Activated CD4-positive, alpha-beta T cell treated with anti-CD3 and anti-CD28 coated beads, Interleukin-2, amount 50 U/mL, for 24 hours (primary cell): ENCODE measurements at places on chromosomes 5 and 9.

DNA sequence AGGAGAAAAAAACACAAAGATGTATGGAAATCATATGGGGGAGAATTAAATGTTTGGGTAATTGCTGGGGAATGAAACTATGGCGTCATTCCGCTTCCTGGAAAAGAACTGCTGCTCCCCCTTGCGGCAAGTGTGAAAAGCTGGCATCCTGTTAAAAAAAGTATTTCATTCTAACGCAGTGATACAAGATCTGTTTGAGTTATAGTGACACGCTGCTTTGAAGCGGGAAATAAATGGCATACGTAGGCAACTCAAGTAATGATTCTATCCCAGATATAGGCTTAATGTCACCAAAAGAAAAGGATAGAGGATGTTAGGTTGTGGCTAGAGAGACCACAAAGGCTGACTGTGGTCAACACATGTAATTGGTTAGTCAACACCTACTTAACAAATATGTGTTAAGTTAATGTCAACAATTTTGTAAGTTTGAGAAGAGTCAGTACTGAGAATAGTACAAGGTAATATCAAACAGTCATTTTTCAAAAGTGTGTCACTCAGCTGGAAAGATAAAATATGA lies 70.2 kb upstream of the ALDH1A1 start:
- DNase-seq = peak; percentile 25

DNA sequence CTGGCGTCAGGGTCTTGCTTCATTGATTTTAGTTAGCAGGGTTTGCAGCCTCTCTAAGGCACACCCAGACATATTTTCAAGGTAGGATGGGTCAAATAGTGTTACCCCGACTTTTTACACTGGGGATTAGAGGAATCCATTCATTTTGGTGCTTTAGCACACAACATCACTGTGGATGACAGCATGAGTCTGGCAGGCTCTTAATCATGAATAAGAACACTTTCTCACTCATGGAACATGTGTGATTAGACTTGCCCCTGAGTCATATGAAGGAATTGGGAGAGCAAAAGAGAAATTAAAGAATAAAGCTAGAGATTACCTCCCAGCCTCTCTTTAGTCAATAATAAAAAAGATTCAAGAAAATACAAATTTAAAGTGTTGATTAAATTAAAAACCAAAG lies 175.6 kb downstream of the SEMA5A start:
- no peak for DNase-seq

DNA sequence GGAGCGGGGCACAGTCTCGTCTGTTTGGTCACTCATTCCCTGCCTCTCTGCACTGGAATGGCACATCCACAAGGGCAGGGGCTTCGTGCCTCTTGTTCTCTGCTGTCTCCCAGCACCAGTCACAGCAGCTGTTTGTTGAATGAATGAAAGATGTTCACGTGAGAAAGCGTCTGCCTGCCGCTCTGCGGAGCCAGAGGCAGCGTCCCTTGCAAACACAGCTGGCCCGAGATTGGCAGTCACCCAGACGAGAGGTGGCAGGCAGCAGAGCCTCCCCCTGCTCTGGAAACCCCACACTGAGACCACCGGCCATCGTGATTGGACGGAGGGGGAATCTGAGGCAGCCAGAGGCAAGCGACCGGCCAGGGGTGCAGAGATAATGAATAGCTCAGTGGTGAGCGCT lies 6.0 kb upstream of the FAM163B start:
- no peak for DNase-seq

DNA sequence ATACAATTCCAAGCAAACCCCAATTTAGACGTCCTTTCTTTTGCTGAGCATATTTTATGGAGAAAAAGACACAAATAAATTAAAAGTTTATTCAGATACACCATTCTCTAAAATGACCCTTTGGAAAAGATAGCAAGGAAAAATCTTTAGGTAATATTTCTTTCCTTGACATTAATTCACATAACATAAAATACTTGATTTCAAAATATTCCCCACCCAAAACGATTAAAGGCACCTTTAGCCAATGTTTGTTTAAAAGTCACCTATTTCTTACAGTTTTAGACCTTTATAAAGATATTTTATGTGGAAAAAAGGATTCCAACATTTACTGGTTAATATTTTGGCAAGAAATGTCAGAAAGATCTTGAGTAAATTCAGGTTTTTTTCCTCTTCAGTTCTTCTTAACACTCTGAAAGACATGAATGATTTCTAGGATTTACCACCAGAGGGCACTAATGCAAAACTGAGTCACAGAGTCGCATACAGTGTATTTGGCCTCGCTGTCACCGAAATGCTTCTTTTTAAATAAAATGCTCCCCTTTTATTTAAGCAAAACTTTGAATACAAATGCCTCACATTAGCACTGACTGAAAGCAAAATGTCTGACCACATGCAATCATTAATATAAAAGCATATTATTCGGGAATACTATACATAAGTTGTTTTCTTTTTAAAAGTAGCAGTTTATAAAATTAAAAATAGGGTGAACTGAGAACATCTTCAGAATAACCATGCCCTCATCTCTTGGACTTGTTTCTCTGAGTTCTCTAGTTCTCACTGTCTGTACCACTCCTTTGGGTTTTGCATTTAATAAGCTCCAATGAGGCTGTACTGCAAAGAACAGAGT lies 122.5 kb downstream of the SLC1A3 start:
- DNase-seq = peak; percentile 38

DNA sequence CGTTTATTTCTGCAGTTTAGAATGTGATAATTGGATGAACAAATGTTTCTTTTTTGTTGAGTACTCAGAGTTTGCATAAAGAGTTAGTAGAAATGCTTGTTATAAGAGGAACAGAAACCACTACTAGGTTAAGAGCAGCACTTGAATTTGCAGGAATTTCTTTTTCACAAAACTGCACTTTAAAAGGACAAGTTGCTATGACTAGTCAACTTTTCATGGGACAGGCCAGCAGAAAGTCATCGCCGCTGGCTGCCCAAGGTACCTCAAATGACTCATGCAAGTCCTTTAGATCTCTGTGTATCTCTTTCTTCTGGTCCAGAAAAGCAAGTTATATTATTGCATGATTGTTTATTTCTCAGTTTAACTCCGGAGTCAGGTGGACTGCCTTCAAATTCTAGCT lies 97.3 kb upstream of the HMHB1 start:
- DNase-seq = no peak

GRCh38 chr5:181260720-181261319 lies at the start of gene TRIM52:
TSS of gene TRIM52 (minus strand) at chr5:181261143. CDS start at chr5:181260813, 330 bp downstream.
- DNase-seq = peak; percentile 87

DNA sequence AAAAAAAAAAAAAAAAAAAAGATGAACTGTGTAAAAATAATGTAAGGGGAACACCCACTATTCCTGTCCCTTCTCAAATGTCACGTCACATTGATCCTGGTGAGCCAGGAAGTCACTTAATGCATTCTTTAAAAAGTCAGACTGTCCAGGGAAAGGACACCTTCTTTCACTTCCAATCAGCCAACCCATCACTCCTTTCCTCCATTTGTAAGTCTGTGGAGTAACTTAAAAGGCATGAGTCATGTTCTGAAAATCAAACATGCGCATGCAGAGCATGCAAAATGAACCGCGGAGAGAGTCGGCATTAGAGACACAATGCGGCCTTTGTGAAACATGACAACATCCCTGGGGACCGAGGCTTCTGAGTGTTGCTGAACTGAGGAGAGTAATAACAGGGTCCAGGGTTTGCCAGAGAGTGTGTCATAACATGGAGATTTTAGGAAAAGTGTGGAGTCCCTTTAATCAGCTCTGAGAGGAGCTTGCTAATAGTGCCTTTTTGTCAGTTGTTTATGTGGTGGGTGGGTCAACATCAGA lies 77.6 kb upstream of the SEMA6A start:
- DNase-seq = no peak

DNA sequence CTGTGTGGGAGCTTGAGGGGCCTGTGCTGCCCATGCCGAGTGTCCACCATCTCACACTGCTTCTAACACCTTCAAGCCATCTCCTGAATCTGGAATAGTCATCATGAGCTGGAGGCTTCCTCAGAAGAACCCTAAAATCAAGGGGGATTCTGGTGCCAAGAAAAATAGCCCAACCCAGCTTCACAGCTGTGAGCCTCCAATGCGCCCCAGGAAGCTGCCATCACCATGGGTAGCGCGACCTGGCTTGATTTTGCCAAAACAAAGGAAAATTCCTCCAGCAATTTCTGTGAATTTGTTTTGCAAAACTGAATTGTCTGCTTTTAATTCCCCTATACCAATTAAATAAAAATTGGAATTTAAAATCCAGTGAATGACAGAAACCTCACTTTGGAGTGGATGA lies 6.2 kb upstream of the TIFAB start:
- DNase-seq = no peak

DNA sequence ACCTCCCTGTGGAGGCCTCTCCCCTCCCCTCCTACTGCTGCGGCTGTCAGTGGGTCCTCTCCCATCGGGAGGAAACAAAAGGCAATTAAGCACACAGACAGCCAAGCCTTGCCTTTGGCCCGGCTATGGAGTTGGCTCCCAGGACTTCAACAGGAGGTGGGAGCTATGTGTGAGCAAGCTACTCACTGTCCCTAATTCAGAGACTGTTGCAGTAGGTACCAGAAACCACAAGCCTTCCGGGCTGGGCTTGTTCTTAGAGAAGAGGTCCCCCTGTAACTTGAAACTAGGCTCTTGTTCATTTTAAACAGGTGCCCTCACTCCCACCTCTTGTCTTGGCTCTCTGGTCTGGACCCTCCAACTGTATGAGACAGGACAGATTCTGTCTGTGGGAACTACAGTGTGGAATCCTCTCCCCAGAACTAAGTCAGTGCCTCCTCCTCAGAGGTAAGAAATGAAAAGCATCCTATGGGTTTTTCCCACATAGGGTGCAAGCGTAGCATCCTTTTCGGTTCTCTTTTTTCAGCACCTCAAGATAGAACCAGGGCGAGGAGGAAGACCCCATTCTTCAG lies 561.1 kb downstream of the EBF1 start:
- no peak for DNase-seq

GRCh38 chr9:89431930-89432725 lies 65.8 kb downstream of the SEMA4D start:
- no peak for DNase-seq

- no peak for DNase-seq
Measured at GRCh38 chr9:104786293-104786692, 22.4 kb downstream of the NIPSNAP3B start.

- no peak for DNase-seq
Measured at GRCh38 chr5:105573575-105573974, 2011.0 kb upstream of the NUDT12 start.

DNA sequence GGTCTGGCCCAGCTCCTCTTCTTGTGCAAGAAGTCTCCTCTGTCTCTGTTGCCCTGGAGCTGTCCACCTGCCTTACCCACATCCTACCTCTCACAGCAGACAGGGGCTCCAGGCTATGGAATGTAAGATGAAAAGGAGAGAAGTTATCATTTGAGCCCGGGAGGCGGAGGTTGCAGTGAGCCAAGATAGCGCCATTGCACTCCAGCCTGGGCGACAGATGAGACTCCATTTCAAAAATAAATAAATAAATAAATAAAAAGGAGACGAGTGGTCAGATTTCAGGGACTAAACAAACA lies 37.5 kb upstream of the DENND4C start:
- no peak for DNase-seq

- no peak for DNase-seq
Measured at GRCh38 chr9:119020730-119021333, 348.4 kb downstream of the BRINP1 start.

DNA sequence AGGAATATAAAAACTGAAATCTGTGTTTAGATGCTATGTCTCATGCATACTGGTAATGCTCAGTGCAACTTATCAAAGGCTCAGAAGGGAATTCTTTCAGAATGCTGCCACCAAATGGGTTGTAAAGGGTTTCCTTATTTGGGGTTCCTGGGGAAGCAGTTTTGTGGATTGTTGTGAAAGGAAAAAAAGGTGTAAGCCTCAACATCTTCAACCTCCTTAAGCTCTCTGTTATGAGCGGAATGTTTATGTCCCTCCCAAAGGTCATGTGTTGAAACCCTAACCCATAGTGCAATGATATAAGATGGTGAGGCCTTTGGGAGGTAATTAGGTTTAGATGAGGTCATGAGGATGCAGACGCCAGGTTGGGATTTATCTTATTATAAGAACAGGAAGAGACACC lies 41.6 kb downstream of the GNA14 start:
- no peak for DNase-seq

DNA sequence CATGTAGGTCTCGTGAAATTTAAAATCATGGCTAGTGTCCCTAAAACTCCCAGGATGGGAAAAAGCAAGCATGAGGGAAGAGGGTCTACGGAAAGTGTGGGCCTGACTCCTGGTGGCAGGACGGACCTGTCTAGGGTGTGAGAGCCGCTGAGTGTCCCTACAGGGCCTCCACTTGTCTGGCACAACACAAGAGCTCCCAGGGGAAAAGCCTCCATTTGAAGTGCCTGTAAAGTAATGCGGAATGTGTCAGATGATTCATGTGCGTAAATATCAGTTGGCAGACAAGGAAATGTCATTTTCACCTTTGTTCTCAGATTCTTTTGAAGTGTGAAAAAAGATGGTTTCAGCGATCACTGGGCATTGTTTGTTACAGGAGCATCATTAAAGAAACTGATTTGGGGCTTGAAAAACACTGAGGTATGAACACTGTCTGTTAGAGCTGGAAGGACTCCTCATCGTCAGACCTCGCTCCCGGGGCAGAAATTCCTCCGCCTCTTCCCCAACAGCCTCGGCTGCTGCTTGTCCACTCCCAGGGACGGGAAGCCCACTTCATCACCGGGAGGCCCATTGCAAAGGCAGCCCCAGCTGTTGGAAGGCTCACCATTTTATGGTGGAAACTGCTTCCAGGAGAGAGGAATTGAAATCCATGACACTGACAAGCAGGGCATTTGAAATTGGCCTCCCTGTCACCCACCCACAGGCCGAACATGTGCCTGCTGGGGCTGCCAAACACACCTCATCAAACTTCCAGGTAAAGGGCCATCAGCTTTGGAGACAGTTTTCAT lies 240.8 kb downstream of the FSTL4 start:
- DNase-seq = no peak

DNA sequence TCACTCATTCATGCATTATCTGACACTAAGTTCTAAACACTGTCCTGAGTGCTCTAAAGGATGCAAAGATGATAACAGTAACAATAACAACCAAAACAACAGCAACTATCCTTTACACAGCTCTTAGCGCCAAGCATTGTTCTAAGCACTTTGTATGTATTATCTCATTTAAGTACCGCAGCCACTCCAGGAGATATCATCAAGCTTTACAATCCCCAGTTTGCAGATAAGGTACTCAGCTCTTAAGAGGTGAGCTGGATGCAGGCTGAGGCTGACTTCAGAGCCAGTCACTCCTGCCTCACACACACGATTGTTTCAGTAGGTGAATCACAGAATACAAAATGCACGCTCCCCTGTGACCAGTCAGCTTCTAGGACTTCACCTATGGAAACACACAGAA lies 141.8 kb downstream of the PAX5 start:
- no peak for DNase-seq

- DNase-seq = no peak
Measured at GRCh38 chr5:137073189-137073588, 425.9 kb downstream of the SPOCK1 start.
